NCI-H748 treated with DMSO at 0.1 percent for 48 hours (cell line): ENCODE measurements at places on chromosomes 11 and 22.

DNA sequence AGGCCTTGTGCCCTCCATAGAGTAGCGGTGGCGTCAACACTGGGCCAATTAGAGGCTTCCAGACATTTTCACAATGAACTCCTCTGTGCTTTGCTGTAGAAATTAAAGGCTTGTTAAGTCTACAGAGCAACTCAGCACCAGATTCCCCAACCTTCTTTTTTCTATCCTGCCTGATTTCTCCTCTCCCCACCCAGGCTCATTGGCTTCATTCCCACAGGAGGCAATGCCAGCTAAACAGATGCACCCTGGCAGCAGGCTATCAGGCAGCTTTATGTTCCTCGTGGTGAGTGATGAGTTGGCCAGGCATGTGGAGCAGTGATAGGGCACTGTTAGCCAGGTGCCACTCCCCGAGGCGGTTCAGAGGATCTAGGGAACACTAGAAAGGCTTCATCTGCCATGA lies 4.8 kb downstream of the DIXDC1 start:
- no peak for DNase-seq

GRCh38 chr11:118180300-118180703 lies 3.9 kb upstream of the SCN2B start:
- DNase-seq: no peak

DNA sequence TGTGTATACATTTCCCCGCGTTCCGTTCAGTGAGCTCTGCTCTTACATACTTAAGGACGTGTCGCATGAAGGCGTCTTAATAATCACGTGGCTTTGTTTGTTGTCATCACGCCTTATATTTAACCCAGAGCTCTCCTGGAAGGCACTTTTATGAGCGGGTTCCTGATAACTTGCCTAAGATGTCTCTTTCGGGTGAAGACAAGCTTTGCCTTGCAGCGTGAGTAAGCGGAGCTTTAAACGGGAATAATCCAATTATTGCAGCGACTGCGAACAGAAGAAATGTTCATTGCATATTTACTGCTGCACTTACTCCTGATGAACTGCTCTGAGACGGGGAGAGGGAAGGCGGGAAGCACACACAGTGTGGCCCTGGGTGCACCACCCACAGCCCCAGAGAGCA lies 1128.2 kb downstream of the BRD1 start:
- DNase-seq: no peak

GRCh38 chr11:35992548-35992947 lies 48.7 kb downstream of the LDLRAD3 start:
- no peak for DNase-seq

- DNase-seq: no peak
Measured at GRCh38 chr11:5092821-5093585, 23.6 kb downstream of the OR52E1 start.

- DNase-seq: no peak
Measured at GRCh38 chr11:29645373-29645772, 371.5 kb downstream of the KCNA4 start.

DNA sequence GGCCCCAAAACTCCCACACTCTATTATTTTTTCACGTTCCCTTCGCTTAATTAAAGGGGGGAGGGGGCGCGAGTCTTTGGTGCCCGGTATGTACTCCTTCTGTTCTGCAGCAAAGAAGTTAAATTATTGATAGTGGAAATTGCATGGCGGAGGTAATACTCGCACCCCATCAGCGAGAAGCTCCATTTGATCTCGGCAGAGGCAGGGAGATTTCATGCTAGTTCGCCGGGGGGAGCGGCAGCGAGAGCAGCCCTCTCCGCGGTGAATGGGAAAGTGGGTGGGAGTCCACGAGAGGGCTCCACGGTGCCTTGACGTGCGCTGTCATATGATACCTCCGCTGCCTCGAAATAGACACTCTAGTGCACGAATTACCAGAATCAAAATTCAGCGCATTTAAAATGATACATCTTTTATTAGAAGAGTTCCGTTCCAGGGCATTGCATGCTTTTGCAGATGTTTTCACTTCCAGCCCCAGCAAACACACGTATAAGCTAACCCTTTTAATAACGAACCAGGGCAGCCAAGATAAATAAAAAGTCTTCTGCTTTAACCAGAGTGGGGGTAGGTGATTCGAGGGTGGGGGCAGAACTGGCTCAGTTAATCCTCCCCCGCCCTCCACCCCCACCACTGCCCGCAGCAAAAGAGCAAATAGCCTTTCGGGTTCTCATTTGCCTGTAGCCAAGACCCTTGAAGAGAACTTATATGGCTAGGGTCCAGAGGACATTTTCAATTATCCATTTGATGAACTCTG lies 1.3 kb upstream of the BDNF start:
- no peak for DNase-seq

- no peak for DNase-seq
Measured at GRCh38 chr11:107397357-107397756, 60.3 kb downstream of the CWF19L2 start.

DNA sequence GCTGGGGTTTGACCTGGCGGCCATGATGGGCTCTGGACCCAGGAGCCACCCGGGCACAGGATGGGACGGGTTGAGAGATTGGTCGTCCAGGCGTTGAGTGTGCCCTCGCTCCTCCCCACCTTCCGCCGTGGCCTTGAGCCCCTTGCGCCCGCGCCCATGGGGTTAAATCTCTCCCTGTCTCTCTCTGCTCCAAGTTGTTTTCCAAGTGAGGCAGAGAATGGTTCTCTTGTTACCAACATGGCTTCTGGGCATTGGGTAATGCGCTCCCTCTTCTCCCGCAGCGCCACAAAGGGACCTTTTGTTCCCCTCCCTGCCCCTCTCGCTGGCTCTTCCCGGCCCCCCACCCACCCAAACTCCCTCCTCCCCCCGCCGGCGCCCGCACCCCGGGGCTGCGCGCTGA lies 18.8 kb upstream of the PICK1 start:
- DNase-seq: no peak

DNA sequence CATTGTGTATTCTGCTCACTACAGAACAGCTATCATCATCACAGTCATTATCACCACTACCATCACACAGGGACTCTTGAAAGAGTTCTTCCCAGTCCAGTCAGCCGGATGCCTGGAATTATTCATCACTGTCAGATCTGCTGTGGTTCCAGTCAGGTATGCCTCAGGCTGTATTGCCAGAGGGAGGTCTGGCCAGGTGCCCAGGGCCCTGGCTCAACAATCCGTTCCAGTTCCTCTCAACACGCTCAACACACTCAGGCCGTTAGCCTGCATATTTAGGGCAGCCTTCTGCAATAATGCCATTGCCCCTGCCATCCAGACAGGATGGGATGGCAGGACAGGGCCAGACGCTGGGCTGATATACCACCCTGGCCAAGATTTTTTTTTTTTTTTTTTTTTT lies 28.6 kb upstream of the RASL10A start:
- DNase-seq: no peak

GRCh38 chr22:27537501-27537900 lies 264.1 kb downstream of the MN1 start:
- DNase-seq: no peak

GRCh38 chr11:122192634-122193255 lies 76.7 kb upstream of the BLID start:
- DNase-seq: no peak

DNA sequence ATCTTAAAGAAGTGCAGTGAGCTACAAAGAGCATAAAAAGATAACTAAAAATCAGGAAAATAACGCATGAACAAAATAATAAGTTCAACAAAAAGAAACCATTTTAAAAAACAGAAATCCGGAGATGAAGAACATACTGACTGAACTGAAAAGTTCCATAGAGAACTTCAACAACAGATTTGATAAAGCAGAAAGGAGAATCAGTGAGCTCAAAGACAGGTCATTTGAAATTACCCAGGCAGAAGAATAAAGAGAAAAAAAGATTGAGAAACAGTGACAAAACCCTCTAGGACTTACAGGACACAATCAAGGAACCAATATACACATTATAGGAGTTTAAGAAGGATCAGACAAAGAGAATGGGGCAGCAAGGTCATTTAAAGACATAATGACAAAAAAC lies 334.3 kb downstream of the NTM start:
- DNase-seq: no peak

DNA sequence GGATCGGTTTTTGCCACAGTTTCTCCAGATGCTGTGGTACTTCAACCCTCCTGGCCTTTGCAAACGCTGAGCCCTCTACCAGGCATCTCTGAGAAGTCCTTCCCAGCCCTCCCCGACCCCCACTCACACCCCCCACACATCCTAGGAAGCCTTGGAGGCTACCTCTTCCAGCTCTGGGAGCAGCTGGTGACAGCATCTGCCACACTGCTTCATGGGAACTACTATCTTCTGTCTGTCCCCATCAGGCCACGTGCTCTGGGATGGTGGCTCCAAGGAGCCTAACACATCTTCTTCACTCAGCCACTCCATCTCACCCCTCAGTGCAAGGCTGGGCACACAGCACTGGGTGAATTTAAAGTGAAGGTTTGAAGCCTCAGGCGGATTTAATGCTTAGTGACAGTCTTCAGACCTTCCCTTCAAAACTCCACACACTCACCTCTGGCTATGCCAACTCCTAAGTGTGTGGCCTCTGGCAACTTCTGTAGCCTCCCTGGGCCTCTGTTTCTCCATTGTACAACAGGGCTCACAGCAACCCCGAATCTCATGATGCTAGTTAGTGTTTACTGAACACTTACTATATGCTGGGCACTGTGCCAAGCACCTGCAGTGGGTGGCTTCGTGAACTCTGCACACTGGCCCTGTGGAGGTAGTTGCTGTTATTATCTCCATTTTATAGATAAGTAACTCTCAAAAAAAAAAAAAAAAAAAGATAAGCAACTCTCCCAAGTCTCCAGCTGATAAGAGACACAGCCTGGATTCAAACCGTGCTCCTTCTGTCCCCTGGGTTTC lies 7.3 kb upstream of the TP53I11 start:
- DNase-seq: no peak

DNA sequence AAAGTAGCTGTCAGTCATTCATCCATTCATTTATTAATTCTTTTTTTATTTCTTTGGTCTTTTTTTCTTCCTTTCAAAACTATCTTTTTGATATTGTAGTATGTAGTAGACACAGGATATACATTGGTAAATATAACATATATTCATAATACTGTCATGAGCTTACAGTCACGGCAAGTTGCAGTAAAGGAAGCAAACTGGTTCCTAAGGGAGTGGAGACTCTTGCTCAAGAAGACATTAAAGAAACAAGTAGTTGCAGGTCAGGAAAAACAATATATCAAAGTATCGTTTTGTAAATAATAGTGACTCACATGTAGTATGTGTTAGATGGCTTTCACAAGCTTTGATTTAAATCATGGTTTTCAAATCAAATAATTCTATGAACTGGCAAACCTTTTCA lies 7.5 kb downstream of the OR5AR1 start:
- no peak for DNase-seq

DNA sequence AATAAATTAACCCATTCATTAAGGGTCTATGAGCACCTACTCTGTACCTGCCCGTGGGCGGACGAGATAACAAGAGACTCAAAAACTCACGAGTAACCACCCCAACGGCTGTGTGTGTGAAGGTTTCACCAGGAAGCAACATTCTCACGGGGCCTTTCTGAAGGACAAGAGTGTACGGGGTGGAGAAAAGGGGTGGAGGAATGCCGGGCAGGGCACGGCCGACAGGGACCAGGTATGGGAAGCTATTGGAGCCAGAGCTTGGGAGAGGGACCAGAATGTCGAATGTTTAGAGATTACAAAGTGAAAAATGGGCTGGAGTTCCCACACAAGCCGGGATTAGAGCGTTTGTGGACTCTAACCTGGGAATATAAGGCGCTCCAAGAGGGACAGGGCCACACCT lies 1.6 kb downstream of the KMT5B start:
- no peak for DNase-seq

- no peak for DNase-seq
Measured at GRCh38 chr11:34427186-34427805, 11.4 kb upstream of the CAT start.

- DNase-seq: no peak
Measured at GRCh38 chr22:41598891-41599635, 9.4 kb upstream of the PMM1 start.

- DNase-seq: no peak
Measured at GRCh38 chr11:8693555-8693954, 11.0 kb downstream of the RPL27A start.

DNA sequence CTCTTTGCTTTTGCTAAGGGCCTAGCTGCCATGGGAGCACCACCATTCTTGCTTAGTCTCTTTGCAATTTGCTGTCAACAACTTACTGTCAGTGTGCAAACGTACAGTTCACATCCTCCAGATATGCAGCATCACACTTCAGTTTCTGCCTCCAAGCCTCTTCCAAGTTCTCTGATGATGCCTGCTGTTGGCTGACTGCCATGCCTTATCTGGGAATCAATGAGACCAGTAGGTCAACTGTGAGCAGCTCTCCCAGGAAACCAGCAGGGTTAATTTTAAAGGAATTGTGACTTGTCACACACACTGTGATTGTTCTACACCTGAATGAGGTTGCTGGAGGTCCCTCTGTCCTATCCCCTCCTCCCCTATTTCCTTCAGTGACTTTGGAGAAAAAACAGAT lies 56.0 kb downstream of the COPB1 start:
- DNase-seq: no peak

DNA sequence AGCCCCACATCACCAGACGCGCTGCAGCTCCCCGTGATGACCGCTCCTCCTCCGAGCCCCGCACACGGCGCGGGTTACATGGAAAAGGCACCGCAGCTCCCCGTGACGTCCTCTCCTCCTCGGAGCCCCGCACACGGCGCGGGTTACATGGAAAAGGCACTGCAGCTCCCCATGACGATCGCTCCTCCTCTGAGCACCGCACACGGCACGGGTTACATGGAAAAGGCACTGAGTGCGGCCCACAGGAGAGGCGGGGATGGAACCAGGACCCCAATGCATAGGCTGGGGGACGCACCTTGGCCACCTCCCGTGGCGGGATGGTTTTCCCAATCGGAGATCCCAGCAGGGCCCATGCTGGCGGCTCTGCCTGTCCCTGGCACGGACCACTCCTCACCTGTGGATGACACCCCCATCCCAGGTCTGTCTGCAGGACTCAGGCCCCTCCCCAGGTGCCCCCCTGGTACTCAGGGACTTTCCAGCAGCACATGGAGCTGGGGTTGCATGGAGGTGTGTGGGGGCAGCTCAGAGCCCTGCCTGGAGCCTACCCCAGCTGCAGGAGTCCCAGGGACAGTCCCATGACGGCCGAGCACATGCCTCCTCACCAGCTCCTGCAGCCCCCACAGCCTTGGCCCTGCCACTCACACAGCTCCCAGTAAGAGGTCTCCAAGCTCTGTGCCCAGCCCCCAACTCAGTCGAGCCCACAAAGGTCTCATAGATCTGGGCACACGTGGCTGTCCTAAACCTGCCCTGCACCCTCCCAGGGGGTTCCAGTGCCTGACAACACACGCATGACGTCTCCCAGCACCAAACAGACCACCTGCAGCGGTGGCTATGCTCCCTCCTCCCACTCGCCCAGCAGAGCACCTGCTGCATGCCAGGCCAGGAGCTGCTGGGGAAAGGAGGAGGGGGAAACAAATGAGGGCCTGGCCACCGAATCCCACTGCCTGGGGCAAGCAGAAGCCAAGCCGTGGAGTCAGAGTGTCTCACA lies 166.6 kb downstream of the BRD1 start:
- no peak for DNase-seq

- no peak for DNase-seq
Measured at GRCh38 chr11:118275176-118275575, 11.1 kb upstream of the MPZL2 start.
